Thyroid gland (tissue), 4 donors: ENCODE measurements at places on chromosomes 5 and 9. TPM values are rescaled to one million over a fixed set of nuclear protein-coding genes. Genes with fewer than 3 reads are reported as not detected.

DNA sequence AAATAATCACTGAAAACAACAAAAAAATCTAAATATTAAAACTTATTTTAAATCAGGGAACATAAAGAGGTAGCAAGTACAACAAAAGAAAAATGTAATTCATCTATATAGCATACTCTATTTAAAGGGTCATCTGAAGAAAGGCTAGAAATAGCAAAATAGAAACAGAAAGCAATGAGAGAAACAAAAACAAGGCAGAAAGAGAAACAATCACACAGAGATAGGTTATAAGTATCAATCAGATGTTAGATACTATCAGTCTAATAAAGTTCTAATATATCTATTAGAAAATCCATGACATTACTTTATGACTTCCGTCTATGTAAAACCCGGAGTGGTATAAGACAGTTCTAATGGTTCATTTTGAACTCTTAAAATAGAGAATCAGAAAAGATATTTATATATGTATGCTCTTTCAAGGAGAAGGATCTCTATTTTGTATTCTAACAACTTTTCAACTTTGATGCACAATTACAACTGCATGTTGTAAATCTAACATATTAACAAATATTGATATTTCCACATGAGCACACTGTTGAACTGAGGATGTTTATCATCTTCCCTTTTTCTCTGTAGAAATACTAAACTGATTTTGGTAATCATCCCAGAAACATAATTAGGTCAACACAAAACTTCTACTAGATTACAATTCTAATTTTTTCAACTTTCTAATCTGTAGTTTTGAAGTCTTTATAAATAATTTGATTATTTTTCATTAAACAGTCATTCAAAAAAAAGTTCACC, 15.8 kb downstream of the RICTOR start:
- no peak for DNase-seq

- DNase-seq, result no peak
Measured at GRCh38 chr5:10461904-10462555, 20.4 kb downstream of the ROPN1L start.

DNA sequence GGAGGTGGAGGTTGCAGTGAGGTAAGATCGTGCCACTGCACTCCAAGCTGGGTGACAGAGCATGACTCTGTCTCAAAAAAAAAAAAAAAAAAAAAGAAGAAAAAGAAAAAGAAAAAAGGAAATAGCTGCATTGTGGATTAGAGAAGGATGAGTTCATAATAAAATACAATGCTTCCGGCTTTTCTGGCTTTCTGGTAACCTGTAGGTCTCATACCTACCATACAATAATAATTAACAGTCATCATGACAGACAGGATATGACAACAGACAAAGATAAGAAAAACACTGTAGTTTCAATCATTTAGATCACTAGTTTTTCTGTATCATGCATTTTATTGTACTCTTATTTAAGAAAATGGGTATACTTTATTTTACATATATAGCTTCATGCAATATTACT, 40.7 kb upstream of the TRPM3 start:
- no peak for DNase-seq

DNA sequence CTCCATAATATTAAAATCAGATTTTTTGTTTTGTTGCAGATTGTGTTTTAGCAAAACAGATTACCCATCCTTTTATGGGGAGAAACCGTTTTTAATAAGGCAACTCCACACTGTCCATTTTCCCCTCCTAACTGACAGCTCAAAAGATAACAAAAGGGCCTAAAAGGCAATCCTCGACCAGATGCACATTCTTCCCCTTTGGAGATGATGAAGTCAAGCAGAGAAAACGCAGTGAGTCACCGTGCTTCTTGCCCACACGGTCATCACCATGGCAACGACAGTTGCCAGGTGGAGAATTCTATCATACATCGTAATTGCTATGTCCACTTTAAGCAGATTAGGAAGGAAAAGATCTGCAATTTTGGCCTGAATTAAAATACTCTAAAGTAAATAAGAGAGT, 96.4 kb downstream of the DIRAS2 start:
- peak; percentile 10 for DNase-seq

DNA sequence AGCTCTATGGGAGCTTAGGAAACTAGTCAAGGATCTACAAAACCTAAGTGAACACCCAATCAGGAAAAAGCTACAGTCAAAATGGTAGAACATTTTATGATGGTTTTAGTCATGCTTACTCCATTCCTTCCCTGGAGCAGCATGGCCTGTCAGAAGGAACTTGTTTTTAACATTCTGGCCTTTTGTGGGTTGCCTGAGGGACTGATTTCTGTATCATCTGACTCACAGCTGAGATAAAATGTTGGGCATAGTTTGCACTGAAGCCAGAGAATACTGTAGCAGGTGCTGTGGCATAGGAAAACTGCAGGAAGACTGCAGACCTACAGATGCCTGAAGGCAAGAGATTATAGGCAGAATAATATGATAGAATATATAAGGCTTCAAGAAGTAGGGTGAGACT, 719.6 kb upstream of the GRAMD2B start:
- no peak for DNase-seq

DNA sequence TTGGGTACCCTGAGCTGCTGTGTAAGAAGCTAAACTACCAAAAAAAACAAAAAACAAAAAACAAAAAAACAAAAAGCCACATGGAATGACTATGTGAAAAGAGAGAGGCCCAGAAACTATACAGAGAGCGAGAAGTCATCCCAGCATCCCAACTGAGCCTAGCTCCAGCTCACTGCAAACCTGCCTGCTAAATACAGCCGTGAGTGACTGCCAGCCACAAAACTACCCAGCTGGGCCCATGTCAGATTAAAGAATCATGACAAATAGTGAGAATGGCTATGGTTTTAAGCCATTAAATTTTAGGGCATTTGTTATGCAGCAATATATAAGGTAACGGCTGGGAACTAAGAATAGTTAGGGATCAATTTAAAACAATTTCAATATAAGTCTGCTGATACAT, 335.1 kb upstream of the PDE4D start:
- DNase-seq, result no peak

DNA sequence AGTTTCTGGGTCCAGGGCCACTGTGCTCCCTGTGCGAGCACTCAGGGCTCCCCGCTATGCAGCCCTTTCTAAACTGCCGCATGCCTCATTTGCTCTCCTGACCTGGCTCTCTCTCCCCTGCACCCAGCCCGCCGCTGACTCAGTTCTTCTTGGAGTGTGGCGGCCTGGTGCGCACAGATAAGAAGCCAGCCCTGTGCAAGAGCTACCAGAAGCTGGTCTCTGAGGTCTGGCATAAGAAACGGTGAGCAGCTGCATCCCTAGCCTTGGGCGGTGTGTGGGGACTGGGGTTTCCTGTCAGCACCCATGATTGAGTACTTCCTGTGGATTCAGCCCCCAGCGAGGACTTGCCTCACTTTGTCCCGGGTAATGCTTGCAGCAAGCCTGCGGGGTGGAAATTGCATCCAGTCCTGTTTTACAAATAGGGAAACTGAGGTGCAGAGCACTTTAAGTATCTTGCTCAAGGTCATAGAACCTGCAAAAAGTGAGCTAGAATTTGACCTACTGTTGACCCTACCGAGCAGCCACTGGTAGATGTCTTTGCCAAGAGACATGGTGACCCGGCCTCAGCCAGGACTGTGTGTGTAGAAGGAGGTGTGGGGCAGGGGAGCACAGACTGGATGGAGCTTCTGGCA, 27.9 kb downstream of the USP20 start:
- no peak for DNase-seq

- peak; percentile 81 for DNase-seq
Measured at GRCh38 chr9:134469041-134469875, 143.0 kb downstream of the RXRA start.

- DNase-seq, result peak; percentile 99
Measured at GRCh38 chr9:83432104-83432627, 106.0 kb downstream of the FRMD3 start.

Gene VCP
- total RNA-seq, result 240 TPM

Gene CCDC180
- total RNA-seq, result 5.2 TPM

Gene MOCS2
- total RNA-seq, result 76.3 TPM

Gene CCNI2
- not detected for total RNA-seq
